ENCODE measurements at places on chromosomes 5 and 9.

- DNase-seq: no peak
Observed at GRCh38 chr5:1330847-1331831, 13.8 kb downstream of the CLPTM1L start.

DNA sequence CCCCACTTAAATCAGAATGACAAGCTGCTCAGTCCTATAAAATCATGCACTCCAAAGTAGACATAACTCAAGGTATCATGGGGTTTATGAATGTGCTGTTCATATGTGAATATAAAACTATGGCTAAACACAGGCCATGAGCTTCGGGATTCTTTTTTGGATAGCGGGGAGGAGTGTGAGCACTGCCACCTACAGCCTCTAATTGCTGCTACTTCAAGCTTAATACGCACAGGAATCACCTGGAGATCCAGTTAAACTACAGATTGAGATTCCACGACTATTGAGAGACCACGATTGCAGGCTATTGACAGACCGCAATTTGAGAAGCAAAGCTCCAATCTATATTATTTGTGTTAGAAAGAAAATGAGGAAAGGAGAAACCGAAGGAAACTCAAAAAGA lies 231.6 kb downstream of the MCTP1 start:
- DNase-seq: no peak

GRCh38 chr9:137611623-137612609 lies 6.4 kb downstream of the ARRDC1 start:
- no peak for DNase-seq

- DNase-seq: no peak
Observed at GRCh38 chr9:7104625-7105024, 346.9 kb downstream of the KDM4C start.

DNA sequence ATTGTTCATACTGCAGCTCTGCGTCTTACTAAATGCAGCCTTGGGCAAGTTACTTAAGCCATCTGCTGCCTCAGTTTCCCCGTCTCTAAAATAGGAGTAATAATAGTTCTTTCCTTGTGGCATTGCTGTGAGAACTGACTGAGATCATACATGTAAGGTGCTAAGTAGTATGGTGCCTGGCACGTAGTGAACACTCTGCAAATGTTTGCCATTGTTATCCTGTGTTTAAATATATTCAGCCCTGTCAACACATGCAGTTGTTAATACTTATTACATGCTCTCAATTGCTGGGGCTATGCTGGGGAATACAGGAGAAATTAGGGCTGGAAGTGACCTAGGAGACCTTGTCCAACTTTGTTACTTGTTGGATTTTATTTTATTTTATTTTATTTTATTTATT lies 105.2 kb upstream of the RAI14 start:
- DNase-seq: no peak

DNA sequence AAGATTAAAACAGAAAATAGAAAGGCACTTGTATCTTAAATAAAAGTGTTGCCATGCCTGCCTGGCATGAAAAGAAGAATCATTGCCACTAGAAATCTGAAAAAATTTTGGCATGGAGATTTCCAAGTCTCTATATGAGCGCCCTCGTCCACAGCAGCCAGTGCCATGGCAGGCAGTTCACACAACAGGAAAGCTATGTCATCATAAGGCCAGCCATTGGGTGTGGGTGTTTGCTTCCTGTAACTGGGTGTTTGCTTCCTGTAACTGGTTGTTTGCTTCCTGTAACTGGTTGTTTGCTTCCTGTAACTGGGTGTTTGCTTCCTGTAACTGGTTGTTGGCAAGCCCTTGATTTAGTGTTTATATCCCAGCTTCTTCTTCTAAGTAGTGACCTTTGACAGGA lies 446.7 kb downstream of the IRX1 start:
- DNase-seq: no peak

DNA sequence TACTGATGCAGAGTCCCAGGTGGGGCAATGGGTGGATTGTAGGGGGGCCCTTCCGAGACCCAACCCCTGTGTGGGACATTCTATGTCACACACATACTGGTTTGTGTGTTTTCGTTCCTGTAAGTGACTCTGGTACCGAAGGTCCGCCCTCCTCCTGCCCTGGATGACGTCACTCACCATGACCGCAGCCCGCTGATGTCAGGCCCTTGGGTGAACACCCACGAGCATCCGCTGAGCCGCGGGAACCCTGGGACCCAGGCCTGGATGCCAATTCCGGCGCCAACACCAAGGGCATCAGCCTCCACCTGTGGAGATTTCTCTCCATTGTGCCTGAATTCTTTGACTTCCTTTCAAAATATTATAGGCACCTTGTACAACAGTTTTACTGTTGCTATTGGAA lies 184.3 kb downstream of the MTRR start:
- no peak for DNase-seq

- no peak for DNase-seq
Observed at GRCh38 chr5:180935203-180935602, 36.2 kb downstream of the BTNL8 start.

DNA sequence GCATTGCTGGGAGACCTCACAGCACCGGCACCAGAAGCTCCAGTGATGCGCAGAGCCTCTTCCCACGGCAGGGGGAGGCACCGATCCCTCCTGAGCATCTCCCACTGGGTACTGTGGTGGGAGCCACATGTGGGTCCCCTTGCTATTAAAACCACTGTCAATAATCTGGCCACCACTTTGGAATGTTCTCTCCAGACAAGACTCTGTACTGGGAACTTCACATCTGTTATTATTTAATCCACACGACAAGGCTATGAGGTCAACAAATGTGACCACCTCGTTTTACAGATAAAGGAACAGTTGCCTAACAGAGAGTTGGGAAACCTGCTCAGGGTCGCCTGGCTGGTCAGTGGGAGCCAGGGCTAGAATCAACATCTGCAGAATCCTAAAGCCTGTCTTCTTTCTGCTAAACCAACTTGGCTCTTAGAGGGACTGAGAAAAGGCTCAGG lies 72.7 kb downstream of the EPB41L4B start:
- no peak for DNase-seq

DNA sequence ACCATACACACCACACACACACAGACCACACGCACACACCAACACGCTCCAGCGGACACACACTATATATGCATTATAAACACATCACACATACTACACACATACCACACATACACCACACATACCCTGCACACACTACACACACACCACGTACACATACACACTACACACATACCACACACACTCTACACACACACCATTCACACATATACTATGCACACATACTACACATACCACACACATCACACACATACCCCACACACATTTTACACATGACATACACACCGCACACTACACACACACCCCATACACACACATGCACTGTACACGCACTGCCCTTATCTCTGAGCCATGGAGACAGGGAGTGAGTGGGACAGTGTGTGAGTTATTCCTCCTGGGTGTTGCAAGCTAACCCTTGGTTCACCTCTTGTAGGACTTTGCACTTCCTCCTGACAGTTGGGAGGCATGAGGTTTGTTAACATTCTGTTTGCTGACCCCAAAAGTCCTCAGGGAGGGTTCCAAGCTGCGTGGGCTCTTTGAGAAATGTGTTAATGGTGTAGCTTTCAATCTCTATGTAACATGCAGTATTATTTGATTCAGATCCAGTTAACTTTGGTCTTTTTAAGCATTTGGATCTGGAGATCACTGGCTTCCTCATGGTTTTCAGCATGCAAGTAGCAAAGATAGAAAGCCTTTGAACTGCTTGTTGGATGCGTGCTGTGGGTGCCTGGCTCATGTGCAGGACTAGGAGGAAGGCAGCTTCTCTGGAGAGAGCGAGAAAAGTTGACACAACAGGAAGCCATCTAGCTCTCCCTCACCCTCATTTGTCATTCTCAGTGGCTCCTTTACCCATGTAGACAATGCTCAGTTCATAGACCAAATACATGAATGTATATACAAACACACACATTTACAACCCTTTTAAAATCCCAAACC lies 13.7 kb downstream of the IL31RA start:
- DNase-seq: no peak

GRCh38 chr9:124260769-124261603 lies 3.2 kb downstream of the NEK6 start:
- no peak for DNase-seq

GRCh38 chr9:30035761-30036160 lies 2348.7 kb upstream of the ACO1 start:
- no peak for DNase-seq

DNA sequence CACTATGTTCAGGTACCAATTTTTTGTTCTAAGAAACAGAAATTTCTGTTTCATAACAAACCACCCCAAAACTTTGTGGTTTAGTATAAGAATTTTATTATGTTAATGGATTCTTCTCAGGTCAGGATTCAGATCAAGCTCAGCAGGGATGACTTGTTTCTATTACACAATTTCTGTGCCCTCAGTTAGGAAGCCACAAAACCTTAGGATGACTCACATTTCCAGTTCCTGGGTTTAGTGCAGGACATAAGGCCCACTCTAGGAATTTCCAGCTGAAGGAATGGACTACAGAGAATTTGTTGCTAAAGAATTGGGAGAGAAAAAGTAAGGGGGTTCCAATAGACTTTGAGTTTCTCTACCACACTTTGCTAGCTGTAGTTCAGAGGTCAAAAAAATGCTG lies 629.3 kb downstream of the ANXA1 start:
- no peak for DNase-seq

- DNase-seq: no peak
Observed at GRCh38 chr9:134317790-134318414, 8.4 kb upstream of the RXRA start.

GRCh38 chr5:89697581-89697980 lies 712.0 kb downstream of the CETN3 start:
- DNase-seq: no peak
